ENCODE measurements at places on chromosomes 5 and 9.

DNA sequence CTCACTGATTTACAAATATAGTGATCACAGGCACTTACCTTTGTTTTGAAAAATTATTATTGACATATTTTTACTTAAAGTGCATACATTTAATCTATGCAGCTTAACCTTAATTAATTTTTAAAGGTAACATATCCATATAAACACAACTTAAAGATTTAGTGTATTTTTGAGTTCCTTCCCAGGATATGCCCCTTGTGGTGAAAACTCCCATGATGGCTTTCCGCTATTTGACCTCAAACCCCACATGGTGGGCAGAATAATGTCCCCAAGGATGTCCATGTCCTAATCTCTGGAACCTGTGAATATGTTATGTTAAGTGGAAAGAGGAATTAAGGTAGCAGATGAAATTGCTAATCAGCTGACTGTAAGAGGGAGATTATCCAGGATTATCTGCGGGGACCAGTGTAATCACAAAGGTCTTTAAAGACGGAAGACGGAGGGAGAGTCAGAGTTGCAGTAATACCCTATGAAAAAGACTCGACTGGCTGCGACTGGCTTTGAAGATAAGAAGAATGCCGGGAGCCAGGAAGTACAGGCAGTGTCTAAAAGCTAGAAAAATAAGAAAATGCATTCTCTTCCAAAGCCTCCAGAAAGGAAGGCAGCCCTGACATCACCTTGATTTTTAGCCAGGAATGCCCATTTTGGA is 193.9 kb downstream of the ICE1 start:
- no peak overlapping the region for H3K27ac ChIP-seq
- H3K36me3 ChIP-seq: no peaks in the 10 kb centered on the region
- no peaks in the 10 kb centered on the region for H3K27me3 ChIP-seq
- no peak overlapping the region for H3K4me3 ChIP-seq

DNA sequence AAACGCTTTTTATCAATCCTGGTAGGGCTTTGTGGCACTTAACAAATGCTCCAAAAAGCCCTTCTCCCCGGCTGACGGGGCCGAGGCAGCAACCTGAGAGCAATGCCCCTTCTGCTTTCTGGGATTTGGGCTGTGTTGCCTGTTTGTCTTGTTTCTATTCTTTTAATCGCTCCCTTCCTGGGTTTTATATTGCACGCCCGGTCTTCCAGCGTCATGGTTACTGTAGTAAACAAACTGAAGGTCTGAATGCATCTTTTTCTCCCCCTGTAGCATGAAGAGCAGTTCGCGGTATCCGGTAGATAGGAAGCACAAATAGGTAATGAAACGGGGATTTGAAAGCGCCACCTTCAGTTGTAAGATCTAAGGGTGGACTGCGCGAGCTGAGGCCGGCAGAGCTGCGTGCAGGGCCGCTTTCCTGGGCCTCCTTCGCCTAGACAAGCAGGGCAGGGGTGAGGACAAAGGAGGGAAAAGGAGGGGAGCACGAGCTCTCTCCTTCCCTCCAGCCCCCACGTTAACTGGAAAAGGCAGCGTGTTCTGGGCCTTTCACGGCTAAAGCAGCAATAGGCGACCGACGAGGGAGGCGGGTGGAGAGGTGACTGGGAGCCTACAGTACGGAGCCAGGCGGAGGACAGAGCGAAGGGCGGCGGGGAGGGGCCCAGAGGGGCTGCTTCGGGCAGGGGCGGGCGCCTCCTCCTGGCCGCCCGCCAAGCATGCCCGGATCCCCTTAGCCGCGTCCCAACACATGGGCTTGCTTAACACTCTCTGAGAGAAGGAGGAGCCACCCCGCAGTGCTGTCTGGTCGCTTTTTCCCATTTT is 49.3 kb upstream of the ZNF366 start:
- H3K4me1 ChIP-seq: no peaks in the 10 kb centered on the region
- peak; percentile 8 for DNase-seq
- H3K27ac ChIP-seq: peak overlapping the region; percentile 50
- peak overlapping the region; percentile 26 for H3K4me3 ChIP-seq
- no peaks in the 10 kb centered on the region for H3K36me3 ChIP-seq

GRCh38 chr9:19173598-19174125 is 46.4 kb upstream of the PLIN2 start:
- no peaks in the 10 kb centered on the region for H3K4me1 ChIP-seq
- no peaks in the 10 kb centered on the region for H3K36me3 ChIP-seq

DNA sequence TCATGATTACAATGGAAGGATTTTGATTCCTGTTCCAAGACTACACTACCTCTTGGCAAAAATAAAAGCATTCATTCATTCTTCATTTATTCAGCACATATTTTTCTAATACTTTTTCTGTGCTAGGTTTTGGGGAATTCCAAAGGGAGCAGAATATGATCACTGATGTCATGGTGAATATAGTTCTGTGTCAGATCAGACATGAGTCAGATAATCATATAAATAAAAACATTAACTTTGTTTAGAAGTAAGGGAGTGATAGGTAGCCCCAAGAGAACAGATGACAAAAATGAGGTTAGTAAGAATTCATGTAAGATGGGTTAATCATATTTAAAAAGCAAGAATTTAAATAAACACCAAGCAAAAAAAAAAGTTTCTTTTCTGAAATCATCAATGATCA is 94.1 kb upstream of the RANBP6 start:
- no peaks in the 10 kb centered on the region for H3K4me1 ChIP-seq
- no peaks in the 10 kb centered on the region for H3K36me3 ChIP-seq
- H3K4me3 ChIP-seq: no peak overlapping the region
- H3K27me3 ChIP-seq: no peaks in the 10 kb centered on the region
- no peak for DNase-seq
- no peak overlapping the region for H3K27ac ChIP-seq

GRCh38 chr5:113375480-113376060 is 59.2 kb downstream of the TSSK1B start:
- no peak for DNase-seq
- H3K4me1 ChIP-seq: no peaks in the 10 kb centered on the region
- no peaks in the 10 kb centered on the region for H3K27me3 ChIP-seq
- H3K4me3 ChIP-seq: no peak overlapping the region

- no peak overlapping the region for H3K4me3 ChIP-seq
- H3K27me3 ChIP-seq: no peaks in the 10 kb centered on the region
- H3K27ac ChIP-seq: no peak overlapping the region
- no peak for DNase-seq
These were observed 167.8 kb downstream of the OLFM1 start for GRCh38 chr9:135255033-135255840.

DNA sequence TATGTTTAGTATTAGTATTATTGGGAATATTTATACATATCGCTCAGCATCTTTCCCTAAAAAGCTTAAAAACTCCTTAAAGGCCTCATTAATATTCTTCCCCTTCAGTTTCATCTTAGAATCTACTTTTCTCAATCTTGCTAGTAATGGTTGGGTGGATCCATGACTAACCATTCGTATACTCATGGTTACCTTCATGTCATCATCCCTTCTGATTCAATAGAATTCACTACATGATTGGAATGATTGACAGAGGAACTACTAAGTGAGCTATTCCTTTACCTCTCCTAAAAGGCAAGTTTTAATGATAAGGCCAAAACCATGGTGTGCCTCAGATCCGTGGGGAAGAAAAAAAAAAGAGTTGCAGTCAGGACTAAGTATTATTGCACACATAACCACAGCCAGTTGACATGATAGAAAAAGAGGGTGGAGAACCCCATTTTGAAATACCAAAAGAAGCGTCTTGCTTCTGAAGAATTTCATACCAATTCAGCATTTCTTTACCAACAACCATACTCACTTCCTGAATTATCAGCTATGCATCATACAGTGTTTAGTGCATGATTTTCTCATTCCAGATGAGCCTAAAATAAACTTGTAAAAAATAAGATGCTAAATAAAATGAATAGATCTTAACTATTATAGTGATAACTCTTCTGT is 624.6 kb downstream of the PDE4D start:
- H3K4me3 ChIP-seq: no peak overlapping the region
- no peak overlapping the region for H3K27ac ChIP-seq
- H3K27me3 ChIP-seq: no peaks in the 10 kb centered on the region
- H3K4me1 ChIP-seq: no peaks in the 10 kb centered on the region
- no peak for DNase-seq
- no peaks in the 10 kb centered on the region for H3K36me3 ChIP-seq

DNA sequence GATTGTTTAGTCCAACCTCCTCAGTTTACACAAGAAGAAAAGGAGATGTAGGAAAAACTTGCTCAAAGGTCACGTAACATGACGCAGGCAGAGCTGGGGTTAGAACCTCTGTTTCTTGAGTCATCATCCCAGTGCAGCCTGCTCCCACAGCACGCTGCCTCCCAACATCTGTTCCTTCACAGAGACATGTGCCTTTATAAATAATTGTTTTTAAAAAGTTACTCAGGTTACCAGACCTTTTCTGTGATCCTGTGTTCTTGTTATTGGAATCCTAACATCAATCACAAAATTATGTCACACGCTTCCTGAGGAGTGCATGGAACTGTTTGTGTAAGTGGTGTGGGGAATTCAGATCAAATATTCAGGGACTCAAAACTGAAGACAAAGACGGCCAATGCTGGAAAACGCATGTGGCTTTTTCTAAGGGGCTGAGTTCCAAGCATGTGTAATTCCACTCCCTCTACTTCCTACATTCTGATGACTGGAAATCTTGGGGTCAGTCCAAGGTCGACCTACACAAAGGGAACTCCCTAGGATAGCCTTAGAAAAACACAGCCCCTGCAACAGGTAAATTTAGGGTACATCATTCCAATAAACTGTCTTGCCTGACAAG is 184.3 kb downstream of the TSSK1B start:
- H3K4me3 ChIP-seq: no peak overlapping the region
- no peak for DNase-seq
- H3K4me1 ChIP-seq: no peaks in the 10 kb centered on the region

Data from prostate gland (tissue), 2 donors.